ENCODE measurements at places on chromosomes 12 and 14.
A peak's percentile ranks its signal among the peaks of the same experiment; 100 is the strongest.

DNA sequence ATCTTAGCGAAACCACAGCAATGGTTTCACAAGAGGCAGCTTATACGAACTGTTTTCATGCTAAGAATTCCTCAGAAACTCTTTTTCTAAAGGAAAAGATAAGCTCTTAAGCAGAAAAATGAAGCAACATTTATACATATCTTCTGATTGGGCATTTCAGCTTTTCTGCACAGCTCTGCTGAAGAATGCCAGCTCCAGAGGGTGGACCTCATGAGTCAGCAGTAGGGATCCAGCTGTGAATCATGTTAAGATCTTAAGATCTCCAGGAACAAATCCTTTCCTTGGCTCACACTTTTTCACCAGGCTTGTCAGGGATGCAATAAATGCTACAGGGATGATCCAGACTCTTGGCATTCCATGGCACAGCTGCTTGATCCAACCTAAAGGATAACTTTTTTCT, 477.1 kb upstream of the CCDC196 start:
- no peak for DNase-seq

- no peak for DNase-seq
These were observed 168.1 kb downstream of the SNAPC1 start for GRCh38 chr14:61930101-61930857.

DNA sequence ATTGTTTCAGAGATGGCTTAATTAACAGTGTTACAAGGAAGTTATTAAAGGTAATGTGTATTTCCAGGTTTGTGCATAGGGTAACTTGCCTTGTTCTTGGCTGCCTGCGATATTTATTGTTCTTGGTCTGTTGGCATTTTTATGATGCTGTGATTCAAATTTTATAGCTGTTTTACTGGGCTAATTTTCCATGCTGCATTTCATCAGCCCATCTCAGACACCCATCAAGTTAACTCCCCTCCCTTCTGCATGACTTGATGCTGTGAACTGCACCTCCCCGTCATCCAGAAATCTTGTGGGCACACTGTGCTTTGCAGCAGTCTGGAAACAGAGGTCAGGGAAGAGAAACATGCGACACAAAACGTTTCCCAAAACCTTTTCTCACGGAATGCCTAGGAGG, 1049.2 kb downstream of the AACS start:
- no peak for DNase-seq

- no peak for DNase-seq
These were observed 21.1 kb downstream of the FKBP3 start for GRCh38 chr14:45112896-45113781.

DNA sequence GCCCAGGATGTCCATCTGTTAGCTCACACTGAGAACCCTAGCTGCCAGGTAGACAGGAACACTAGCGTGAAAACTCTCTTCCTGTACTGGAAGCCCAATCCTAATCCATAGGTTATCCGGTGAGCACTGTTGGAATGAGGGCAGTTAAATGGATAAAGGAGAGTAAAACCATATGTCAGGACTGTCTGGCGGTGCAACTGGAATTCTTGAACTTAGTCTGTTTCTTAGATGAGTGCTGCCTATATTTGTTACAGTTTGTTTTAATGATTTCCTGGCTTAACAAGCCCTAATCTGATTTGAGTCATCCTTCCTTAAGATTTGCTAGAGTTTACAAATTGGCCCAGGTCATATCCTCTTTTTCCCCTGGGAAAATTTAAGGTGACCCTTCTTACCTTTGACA, 104.7 kb downstream of the ANO4 start:
- DNase-seq = no peak

GRCh38 chr14:103561381-103562178, 877 bp downstream of the BAG5 start:
- DNase-seq = peak; percentile 74

- no peak for DNase-seq
These were observed 108.0 kb downstream of the KITLG start for GRCh38 chr12:88472248-88472647.

DNA sequence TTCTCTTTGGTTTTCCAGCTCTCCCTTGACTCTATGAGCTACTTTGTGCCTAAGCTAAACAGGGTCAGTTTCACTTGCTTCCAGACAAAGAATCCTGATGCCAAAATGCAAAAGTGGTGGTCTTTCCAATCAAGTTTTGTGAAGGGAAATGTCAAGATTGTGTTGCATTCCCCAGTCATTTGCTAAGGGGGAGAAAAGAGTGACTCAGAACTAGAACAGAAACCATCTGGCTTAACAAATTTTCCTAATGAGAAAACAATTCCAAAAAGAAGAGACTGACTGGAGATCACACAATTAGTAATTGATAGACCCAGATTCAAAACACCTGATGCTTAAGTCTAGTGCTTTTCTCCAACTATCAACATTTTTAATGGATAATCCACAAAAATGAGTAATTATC, 235.1 kb upstream of the DIO2 start:
- no peak for DNase-seq

- DNase-seq = no peak
These were observed at the start of gene KLRD1 for GRCh38 chr12:10307630-10308029. Gene KLRD1 (plus strand): TSS chr12:10307870. CDS start chr12:10308078, 208 bp downstream.

- DNase-seq = no peak
These were observed 25.4 kb downstream of the FGF6 start for GRCh38 chr12:4420138-4420670.

- DNase-seq = no peak
These were observed 444.4 kb upstream of the ATP2B1 start for GRCh38 chr12:90152897-90153624.

DNA sequence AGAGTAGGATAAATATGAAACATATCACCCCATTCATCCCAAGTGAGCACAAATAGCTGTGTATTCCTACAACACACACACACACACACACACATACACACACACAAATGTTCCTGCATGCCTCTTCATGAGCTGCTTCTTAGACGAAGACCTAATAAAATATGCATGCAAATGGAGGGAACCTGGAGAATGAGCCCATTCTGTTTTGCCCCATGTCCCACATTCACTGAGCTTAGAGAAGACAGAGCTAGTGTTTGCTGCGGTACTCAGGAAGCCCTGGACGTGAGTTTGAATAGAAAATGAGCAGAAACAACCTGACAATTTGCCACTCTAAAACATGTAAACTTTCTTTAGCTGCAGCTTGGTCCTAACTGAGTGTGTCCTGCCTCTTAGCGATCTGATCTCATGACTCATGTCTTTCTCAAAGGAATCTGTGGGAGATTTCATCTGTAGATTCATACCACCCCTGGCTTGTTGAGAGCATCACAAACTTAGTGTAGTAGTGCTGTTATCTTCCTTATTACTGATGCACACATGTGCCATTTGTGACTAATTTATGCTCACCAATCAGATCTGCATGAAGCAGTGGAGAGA, 86.8 kb downstream of the ITPR2 start:
- no peak for DNase-seq

DNA sequence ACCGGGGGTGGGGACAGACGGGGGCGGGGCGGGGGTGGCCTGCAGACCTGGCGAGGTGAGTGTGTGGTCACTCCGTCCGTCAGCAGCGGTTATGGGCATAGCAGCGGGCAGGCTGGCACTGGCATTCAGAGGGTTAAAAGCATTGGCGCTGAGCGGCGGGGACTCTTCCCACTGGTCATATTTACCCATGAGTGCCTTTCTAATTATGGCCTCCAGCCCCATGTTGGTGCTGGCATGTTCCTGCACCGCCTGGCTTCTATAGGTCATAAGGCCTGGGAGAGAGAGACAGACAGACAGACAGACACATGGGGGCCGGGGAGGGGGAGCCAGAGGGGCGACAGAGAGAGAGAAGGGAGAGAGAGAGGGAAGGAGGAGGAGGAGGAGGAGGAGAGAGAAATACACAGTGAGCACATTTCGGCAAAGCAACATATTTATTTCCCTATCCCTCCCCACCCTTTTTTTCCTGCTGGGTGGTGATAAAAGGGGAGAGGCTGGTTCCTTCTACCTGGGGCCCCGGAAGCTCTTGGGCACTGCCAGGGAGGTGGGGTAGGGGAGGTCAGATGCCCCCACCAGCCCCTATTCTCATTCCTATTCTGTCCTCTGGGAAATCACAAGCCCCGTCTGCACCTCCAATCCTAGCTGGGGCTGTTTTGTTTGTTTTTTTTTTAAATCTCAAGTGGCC, 32.6 kb downstream of the RFLNA start:
- DNase-seq = no peak

- DNase-seq = peak; percentile 87
These were observed 143.7 kb upstream of the FRMD6 start for GRCh38 chr14:51507906-51508511.

GRCh38 chr14:95361373-95362137, 41.8 kb upstream of the CLMN start:
- no peak for DNase-seq

GRCh38 chr12:73421832-73422231, 1115.8 kb upstream of the ATXN7L3B start:
- DNase-seq = no peak

GRCh38 chr14:90382491-90383125, 14.2 kb upstream of the CALM1 start:
- DNase-seq = peak; percentile 91

DNA sequence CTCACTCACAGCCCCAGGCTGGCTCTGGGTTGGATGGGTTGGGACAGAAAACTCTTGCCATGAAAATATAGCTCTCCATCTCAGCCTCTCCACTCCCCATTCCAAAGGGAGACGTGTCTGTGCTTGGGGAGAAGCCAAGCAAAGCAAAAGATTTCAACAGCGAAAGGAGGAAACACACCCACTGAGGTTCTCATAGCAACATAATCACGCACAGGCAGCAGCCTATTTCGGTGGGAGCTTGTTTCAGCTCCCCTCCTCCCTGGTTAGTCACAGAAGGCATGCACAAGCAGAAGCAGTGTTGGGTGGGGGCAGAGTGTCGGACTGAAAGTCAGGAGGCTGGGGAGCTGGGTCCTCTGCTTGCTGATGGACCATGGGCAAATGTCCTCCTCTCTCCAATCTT, 1.9 kb upstream of the PRMT8 start:
- DNase-seq = no peak

GRCh38 chr12:67080637-67081036, 188.5 kb upstream of the CAND1 start:
- no peak for DNase-seq

- DNase-seq = no peak
These were observed 72.3 kb downstream of the ACADS start for GRCh38 chr12:120797677-120798642.

GRCh38 chr14:41642367-41642766, 35.7 kb downstream of the LRFN5 start:
- no peak for DNase-seq

GRCh38 chr14:94385553-94386057, 2.8 kb downstream of the SERPINA1 start:
- DNase-seq = no peak

DNA sequence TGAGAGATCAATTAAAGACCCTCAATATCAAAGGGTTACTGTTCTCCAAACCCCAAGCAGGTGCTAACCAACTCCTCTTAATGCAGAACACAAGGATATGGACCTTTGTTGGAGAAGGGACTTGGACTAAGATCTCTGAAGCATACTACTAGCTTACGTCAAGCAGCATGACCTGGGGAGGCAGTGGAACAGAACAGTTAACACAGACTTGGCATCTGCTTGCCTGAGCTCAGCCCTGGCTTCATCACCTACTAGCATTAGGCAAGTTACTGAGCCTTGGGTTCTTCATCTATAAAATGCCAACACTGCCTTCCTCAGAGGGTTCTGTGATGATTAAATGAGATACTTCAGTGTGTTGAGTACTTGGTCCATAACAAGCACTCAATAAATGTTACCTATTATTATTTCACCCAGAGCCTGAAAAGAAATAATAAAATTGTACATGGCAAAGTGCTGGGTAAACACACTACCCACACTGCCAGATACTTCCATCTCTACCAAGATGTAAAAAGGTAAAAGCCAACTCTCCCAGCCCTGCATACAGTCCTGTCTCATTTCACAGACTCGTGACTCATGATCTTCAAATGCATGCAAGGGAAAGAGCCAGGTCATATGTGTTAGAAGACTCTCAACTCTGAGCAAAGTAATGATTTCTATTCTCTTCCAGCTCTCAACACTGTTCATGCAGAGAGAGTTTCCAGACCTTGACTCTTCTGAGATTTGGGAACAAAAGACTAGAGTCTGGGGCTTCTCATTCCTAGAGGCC, 39.7 kb downstream of the FMNL3 start:
- DNase-seq = no peak

DNA sequence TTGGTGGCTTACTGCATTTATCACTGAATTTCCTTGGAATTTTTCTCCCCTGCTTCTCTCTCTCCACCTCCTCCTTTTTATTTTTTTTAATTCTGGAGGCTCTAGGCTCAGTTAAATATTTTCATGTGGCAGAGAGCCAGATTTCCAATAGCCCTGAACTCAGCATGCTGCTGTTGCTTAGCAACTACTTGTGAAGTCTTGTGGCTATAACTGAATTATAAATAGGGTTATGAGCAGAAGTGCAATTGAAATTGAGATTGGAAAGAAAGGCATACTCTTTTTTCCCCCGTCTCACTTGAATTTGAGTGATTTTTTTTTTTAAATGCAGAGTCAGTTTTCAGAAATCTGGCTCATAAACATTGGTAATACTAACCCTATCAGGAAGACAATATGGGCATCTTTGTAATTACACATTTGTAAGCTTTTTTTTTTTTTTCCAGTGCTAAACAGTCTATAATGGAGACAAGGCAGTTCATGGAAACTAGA, 38.3 kb downstream of the ATF7IP start:
- DNase-seq = peak; percentile 37

GRCh38 chr14:100466111-100466856, 120.9 kb downstream of the BEGAIN start:
- DNase-seq = no peak

- no peak for DNase-seq
These were observed 331.2 kb upstream of the FBXO33 start for GRCh38 chr14:39763402-39763890.

GRCh38 chr12:124374567-124374966, 79.7 kb downstream of the RFLNA start:
- DNase-seq = no peak

DNA sequence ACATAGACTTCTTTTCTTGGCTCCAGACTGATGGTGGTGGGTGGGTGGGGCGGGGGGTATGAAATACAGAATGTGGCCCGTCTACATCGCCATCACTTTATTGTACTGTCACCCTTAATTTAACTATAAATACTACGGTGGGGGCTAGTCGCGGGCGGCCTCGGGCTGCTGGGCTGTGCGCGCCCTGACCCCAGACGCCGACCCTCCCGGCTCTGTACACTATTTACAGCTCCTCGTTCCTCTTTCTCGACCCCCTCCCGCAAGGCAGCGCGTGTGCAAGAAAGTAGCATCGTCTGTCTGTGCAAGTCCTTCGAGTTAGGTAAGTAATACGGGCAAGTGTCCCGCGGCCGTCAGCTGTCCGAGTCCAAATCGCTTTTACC, 1.8 kb downstream of the GSC start:
- DNase-seq = no peak

GRCh38 chr12:14937689-14938088, 648 bp downstream of the ERP27 start:
- no peak for DNase-seq

GRCh38 chr14:92945959-92946846, 23.3 kb downstream of the CHGA start:
- DNase-seq = peak; percentile 75

GRCh38 chr12:48873096-48873495, 7.4 kb upstream of the RND1 start:
- no peak for DNase-seq

Measured in femur (tissue), 1 donor.